ENCODE measurements at places on chromosomes 16 and 17. TPM values are rescaled to one million over a fixed set of nuclear protein-coding genes. Genes with fewer than 3 reads are reported as not detected.
A peak's percentile ranks its signal among the peaks of the same experiment; 100 is the strongest.

DNA sequence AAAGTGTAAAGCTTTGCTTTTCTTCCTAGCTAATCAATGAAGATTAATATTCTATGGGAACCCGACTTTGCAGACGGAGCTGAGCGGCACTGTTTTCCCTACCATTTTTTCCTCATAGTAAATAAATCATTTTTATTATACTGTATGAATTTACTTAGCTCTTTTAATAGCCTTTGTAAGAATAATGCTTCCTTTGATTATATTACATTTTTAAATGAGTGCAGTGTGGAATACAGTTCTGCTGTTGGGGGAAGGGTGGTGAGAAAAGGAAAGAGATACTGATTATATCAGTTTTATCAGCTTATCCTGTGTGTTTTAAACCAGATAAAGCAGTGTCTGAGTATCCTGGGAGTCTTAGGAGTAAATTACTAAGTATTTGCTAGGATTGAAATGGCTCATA is 221.4 kb upstream of the RBFOX1 start:
- no peak for DNase-seq

DNA sequence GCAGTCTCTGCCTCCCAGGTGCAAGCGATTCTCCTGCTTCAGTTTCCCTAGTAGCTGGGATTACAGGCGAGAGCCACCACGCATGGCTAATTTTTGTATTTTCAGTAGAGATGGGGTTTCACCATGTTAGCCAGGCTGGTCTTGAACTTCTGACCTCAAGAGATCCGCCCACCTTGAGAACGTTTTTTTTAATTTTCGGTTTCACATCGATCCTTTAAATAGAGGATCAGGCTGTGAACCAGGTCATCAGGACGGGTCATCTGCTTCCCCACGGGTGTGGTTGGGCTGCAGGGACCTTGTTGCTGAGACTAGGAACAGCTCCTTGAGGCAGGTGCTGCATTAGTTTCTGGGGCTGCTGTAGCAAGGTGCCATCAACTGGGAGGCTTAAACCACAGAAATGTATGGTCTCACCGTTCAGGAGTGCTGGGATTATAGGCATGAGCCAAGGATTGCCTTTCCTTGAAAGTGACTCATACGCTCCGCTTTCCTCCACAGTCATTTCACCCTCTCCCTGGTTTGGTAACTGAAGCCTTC is 7.9 kb upstream of the NAGPA start:
- DNase-seq = no peak

DNA sequence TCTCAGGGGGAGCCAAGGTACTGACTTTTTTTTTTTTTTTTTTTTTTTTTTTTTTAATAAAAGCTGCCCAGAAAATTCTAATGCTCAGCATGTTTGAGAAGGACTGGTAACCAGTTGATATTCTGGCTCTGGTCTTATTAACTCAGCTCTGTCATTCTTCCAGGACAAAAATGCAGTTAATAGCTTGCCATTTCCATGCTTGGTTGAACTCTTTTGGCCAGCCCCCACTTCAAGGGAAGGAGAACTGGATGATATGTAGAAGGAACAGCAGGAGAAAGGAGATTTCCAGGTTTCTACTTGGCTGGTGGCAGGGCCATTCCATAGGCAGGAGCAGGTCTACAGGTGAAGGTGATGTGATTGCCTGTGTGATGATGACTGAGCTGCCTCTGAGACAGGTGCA is 59.2 kb upstream of the TANC2 start:
- DNase-seq = no peak

GRCh38 chr17:75153780-75154194 is 525 bp downstream of the JPT1 start:
- DNase-seq = peak; percentile 25

CLEC3A gene
- not detected for total RNA-seq

DNA sequence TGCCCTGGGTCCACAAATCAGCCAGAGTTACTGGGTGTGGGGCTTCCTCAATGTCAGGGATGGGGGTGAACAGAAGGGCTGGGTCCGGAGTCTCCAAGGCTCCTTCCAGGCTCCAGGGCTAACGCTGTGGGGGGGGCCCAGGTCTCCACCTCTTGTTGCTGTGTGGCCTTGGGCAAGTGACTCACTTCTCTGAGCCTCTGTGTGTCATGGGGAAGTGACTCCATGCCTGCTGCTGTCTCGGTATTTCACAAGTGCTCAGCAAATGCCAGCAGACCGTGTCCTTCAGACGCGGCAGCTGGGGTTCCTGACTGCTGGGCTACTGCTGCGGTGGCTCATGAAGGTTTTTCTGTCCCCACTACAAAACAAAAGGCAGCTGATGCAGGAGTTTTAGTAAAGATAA is 26.6 kb downstream of the JPH3 start:
- no peak for DNase-seq
